NCI-H1092 treated with DMSO at 0.1 percent for 48 hours (cell line): ENCODE measurements at places on chromosomes 12 and 14.

- no peak for DNase-seq
Observed at GRCh38 chr12:3669594-3669993, 83.3 kb downstream of the CRACR2A start.

GRCh38 chr12:11040162-11040561 lies 9.0 kb upstream of the TAS2R31 start:
- DNase-seq = no peak

GRCh38 chr14:76923431-76924370 lies 97.5 kb downstream of the LRRC74A start:
- no peak for DNase-seq

DNA sequence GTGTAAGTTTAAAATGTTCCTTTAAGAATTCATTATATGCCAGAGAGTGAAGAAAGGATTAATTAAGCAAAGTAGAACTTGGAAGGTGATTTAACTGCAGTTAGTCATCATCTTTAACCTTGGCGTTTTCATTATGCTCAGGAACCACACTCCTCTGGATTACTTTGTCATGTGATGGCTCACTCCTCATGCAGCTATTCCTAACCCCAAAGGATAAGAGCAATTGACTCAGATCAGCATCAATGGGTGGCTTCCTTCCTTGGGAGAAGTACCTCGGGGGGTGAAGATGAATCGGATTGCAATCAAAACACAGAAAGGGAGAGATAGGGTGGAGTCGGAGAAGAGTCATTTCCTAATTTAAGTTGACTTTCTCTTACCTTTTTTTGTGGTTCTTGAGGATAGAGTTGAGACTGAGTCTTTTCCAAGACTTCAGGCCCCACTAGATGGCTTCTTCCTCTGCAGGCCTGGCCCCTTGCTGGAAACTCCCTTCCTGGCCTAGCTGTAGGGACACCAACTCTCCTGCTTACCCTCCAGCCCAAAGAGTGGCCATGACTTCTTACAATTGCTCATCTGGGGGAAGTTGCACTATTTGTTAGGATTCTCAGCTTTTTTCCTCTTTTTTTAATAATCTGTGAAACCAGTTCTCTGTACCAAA lies 238.6 kb upstream of the DDHD1 start:
- DNase-seq = no peak

DNA sequence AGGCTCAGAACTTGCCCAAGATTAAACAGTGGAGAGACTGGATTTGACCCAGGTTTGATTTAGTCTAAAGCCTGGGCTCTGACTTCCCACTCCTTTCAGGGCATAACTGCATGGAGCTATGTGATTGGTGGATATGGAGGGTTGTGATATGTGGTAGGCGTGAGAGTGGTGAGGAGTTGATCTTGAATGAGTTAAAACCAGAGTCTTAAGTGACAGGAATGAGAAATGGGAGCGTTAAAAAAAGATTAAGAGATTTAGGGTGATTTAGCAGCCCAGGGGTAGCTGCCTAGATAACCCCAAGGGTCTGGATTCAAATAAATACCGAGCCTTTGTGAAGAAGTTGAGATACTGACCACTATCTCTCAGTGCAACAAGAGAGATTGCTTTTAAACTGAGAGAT lies 8.4 kb downstream of the SYNDIG1L start:
- no peak for DNase-seq

- peak; percentile 79 for DNase-seq
Observed at GRCh38 chr12:124745891-124746570, 117.6 kb downstream of the SCARB1 start.

DNA sequence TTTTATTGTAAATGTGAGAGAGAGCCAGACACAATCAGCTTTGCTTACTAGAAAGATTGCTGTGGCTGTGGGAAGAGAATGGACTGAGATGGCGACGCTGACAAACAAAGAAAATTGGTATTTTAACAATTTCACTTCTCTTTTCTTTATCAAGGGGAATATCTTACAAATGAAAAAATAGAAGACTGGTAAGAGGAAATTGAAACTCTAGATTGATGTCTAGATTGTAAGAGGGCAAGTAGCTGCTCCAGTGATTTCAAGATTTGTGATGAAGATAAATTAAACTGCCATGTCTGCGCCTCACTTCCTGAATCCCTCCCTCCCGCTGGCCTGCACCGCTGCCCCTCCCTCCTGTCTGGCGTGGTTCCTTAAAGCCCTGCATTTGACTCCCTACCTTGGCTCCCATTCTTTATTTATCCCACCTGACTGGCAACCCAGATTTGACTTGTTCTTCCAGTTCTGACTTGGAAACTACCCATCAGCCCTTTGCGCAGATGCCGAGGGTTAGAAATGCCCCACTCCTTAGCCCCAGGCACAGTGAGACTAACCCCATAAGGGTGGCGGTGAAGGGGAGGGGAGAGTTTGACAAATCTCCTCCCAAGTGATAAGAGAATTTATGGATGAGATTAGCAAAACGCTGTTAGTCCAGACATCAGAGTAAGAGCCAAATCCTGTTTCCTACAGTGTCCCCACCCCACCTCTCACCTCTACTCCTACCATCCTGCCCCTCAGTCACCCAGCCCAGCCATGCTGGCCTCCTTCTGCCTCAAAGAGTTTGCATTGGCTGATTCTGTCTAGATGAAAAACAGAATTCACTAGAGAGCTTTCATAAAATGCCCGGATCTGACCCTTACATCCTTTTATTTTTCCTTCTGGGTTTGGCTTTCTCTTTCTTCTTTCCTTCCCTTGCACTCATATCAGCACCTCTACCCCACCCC lies 125.3 kb upstream of the ATF7IP start:
- no peak for DNase-seq

GRCh38 chr14:100604709-100605108 lies 17.5 kb upstream of the BEGAIN start:
- DNase-seq = no peak

DNA sequence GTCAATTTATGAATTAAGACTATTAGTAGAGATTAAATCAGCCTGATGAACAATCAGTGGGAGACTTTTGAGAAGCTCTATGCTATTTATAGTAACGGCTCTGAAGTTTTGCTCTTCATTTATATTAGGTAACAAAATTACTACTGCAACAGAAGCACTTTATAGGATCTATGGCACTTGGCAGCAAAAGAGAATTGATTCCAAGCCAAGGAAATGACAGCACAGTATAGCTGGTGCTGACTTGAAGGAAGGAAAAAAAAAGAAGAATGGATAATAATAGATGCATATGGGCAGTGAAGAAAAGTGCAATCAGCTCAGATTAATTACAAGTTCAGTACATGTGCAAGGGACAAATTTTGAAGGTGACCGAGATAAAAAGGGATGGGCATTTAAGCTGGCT lies 228.2 kb upstream of the PPFIA2 start:
- no peak for DNase-seq

DNA sequence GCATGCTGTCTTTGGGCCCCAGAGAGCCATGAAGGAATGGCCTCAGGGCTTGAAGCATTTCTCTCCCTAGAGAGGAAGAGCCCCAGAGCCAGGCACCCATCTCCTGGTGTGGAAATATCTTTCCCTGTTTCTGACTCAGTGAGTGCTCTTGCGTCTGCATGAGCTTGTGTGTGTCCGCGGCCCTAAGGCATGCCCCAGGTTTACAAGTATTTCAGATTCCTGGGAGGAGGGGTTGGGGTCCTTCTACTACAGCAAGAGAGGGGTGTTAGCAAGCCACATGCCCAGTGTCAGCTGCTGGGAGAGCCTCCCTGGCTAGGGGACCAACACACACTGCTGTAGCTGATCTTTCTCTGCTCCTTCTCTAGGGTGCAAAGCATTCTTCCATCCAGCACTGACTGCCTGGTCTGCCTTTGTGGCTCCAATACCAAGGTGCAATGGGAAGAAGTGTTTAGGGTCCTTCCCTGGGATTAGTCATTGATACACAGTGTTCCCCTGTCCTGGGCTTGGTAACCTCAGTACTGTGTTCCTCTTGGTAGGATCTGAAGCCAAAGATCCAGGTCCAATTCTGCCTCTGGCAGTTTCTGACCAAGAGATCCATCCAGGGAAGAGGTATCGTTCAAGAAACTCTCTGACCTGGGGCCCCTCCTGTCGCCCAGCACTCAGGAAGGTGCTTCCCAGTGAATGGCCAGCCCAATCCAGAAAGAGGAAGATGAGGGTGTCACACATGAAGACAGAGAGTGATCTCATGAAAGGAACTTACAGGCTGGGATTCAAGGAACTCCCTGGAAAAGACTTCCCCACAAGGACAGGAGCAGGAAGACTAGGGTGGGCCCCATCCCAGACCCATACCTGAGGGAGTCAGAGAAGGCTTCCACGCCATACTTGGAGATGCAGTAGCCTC lies 3.1 kb downstream of the RDH16 start:
- DNase-seq = no peak
